Activated T-helper 1 cell treated with anti-CD3 and anti-CD28 coated beads, Interleukin-12 subunit alpha, Interleukin-12 subunit beta, Interleukin-2, Interleukin-4 antibody, amounts not matched to agents 30 ng/mL and 10 ng/mL and 1 ng/mL, durations not matched to agents 14 hours and 24 hours and 36 hours (primary cell): ENCODE measurements at places on chromosomes 5 and 9. TPM values are rescaled to one million over a fixed set of nuclear protein-coding genes. Genes with fewer than 3 reads are reported as not detected.

The CENPK gene
- total RNA-seq = 81.0 and 85.1 TPM in 2 replicates

The GDA gene
- total RNA-seq = not detected in 2 replicates

The ARSI gene
- total RNA-seq = not detected in 2 replicates

The ADRB2 gene
- 0.83 and 0.93 TPM in 2 replicates for total RNA-seq

The CD274 gene
- total RNA-seq = 60.4 and 61.7 TPM in 2 replicates

GRCh38 chr5:128216285-128216684, 132.7 kb downstream of the SLC12A2 start:
- no peak for DNase-seq

- DNase-seq = no peak
These were observed 3.0 kb downstream of the F2R start for GRCh38 chr5:76718880-76719279.

- no peak for DNase-seq
These were observed 28.2 kb downstream of the AUH start for GRCh38 chr9:91333551-91333950.

- DNase-seq = no peak
These were observed 46.8 kb downstream of the TNC start for GRCh38 chr9:115071176-115071575.

- DNase-seq = no peak
These were observed 189.5 kb downstream of the SEC61B start for GRCh38 chr9:99411479-99412115.

- no peak for DNase-seq
These were observed 63.8 kb upstream of the PPARGC1B start for GRCh38 chr5:149666212-149666852.
